ENCODE measurements at places on chromosomes 6 and 20.

DNA sequence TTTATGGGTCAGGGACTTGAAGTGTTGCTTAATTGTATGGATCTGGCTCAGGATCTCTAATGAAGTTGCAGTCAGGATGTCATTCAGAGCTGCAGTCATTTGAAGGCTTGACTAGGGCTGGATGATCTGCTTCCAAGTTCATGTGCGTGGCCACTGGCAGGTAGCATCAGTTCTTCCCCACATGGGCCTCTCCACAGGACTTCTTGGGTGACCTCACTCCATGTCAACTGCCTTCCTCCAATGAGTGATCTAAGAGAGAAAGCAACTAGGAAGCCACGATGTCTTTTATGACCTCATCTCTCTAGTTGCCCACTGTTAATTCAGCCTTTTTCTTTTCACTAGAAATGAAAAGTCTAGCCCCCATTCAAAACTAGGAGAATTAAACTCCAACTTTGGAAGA is 104.1 kb downstream of the COL9A1 start:
- DNase-seq: no peak

DNA sequence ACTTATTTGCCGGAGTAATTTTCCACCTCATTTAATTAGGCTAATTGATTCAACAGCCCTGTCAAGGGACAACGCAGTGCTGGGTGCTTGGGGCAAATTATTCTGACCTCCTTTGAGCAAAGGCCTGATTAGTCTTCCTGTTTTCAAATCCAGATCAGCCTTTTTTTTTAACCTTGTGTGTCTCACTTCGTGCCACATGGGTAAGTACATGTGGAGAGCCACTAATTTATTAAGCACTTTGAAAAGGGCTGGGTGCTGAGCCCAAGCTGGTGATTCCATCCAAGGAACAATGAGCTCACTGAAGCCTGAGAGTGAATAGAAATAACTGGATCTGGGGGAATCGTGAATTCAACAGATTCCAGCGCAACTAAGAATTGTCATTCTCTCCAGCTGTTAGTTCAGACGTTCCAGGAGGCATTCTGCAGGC is 229.3 kb downstream of the CLIC5 start:
- DNase-seq: no peak

GRCh38 chr6:150314230-150315188 is 54.3 kb upstream of the IYD start:
- no peak for DNase-seq

GRCh38 chr20:60053818-60054190 is 95.6 kb downstream of the CDH26 start:
- DNase-seq: no peak

DNA sequence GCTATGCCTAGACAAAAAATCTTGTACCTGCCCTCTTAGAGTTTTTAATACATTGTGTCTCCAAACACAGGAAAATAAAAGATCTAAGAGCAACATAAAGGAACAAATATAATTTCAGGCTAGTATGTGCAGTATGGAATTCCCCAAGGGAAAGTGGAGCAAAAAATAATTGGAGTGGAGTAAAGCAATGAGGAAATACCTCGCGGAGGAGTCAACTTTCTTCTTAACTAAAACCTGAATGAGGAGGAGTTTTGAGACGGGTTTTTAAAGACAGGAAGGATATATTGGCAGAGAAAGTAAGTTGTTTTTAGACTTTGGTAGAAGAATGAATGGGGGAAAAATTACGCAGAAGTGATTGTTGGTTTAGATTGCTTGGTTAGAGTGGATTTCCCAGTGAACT is 14.0 kb downstream of the HIVEP1 start:
- DNase-seq: no peak

DNA sequence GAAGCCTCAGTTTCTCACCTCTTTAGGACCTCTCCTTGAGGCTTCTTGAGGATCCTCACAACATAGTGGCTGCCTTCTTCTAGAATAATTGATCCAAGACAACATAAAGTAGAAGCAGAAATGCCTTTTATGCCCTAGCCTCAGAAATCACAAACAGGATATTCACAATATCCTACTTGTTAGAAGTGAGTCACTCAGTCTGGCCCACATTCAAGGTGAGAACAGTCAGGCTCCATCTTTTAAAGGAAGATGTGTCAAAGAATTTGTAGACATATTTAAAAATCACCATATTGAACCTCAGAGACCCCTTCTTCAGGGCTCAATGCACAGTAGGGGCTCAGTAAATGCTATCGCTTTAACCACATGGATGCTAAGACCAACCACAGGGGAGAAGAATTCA is 20.8 kb upstream of the FAM83D start:
- DNase-seq: no peak

DNA sequence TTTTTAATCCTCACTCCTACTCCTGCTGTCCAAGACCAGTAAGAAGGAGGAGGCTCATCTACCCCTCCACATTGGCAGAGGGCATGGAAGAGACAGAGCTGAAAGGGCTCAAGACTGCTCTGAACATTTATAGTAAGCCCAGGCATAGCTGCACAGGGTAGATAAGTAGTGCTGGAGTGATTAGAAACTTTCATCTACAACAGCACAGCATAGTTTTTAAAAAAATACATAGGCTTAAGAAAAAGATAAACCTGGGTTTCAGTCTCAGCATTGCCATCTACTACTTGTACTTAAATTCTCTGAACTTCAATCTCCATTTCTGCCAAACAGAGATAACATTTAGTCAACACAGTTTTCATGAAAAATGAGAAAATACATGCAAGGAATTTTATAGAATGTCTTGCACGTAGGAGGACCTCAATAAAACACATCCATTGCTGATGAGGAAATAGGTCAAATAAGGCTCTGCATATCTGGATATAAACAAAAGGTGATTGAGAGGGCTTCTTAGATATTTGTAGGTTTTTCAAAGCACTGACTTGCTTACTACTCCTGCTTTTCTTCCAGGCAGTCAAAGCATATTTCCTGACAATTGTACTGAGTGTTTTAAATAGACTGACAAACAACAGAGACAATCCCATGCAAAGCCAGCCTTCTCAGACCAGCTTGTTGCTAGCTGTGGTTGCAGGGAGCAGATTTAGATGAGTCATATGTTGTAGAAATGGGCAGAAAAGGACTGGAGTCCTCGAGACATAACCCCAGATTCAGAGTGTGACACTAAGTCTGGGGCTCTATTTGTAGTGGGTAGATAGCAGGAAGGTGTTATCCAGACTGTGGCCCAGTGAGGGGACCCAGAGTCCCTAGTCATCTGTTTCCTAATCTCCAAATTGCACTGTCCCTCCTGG is 107.4 kb upstream of the TAB2 start:
- no peak for DNase-seq

GRCh38 chr20:63006540-63007359 is at the start of gene BHLHE23:
BHLHE23 (minus strand) TSS chr20:63006964; CDS start chr20:63006774, 190 bp downstream.
- no peak for DNase-seq

DNA sequence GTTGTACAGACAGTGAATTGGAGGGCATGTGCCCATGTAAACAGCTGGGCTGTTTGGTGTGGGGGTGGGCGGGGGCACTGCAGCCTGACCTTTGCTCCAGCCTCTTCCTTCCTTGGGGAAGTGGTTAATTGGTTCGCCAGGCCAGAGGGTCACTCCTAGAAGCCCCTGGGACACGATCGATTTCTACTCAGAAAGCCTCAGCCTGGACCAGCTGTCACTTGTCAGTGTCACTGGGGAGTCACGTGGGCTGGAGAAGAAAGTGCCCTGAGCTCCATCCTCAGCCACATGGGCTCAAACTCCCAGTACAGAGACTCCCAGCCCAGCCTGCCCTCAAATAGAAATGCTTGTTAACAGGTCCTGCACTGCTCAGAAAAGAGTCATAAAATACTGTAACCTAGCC is 423.8 kb upstream of the SULF2 start:
- no peak for DNase-seq

All from T-helper 9 cell (primary cell).